ENCODE measurements at places on chromosomes 5 and 9.
A peak's percentile ranks its signal among the peaks of the same experiment; 100 is the strongest.

DNA sequence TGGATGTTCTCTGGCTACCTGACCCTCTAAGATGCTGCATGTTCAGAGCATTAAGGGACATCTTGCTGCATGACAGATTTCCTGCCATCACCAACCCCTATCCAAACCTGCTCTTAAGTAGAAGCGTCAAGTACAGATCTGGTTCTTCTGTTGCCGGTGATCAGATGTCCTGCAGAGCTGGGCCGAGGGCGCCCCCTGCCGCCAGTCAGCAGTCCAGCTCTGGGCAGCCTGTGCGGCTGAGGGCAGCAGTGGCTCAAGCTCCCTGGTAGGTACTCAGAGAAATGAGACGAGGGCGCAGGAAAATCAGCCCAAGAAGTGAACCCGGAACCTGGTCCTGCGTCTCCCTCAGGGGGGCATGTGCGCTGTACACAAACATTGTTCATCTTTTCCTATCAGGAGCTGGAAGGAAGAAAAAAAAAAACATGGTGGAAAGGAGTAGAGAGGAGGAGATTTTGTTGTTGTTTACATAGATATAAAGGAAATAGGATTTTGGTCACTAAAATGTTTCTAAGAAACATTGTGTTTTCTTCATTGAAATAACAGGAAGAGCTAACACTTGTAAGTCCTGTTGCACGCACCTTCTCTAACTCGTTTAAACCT is 95.8 kb downstream of the CFAP90 start:
- no peak for DNase-seq

DNA sequence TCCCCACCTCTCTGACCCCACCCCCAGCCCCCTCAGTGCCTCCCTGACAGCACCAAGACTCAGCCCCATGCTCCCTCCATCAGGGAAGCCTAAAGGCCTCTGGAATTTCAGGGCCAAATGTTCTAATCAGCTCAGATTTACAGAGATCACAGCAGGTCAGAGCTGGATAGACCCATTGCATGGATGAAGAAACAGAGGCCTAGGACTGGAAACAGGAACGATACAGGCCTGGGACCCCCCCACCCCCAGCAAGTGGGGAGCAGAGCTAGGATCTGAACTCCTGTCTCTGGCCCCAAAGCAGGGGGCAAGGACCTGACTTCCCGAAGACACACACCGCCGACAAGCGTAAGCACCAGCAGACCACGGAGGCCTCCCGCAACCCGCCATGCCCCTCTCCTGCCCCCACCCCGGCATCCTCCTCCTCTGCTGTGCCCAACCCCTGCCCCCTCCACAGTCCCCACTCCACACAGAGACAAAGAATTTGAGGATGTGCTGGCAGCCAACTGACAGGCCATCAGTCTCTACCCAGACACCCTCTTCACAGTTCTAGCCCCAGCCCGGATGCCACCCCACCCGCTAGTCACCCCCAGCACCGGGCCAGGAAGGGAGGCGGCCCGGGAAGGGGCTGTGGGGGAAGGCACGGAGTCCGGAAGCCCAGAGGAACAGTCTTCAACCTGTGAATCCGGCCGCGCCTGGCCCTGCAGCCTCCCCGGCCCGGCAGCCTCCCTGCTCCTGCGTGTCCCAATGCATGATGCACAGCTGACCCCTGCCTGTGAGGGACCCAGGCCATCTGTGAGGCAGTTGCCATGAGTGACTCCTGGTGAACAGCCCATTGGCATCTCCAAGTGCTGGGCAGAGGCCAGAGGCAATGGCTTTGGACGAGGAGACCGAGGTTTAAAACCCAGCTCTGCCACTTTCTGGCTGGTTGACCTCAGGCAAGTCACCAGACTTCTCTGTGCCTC is 31.3 kb downstream of the NDUFA8 start:
- DNase-seq = no peak

- no peak for DNase-seq
These were observed 205.6 kb downstream of the ZNF462 start for GRCh38 chr9:107068581-107068980.

DNA sequence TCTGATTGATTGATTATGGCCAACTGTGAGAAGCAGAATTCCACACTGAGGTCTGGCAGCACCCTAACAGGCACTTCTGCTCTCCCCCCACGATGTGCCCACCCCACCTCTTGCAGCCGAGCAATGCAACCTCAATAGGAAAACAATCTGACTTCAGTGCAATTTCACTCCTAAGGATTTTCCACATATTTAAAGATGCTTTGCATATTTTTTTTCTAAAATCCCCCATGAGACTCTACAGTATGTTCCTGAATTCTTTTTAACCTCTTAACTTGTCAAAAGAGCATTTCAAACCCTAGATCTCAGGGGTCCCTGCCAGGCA is 243.1 kb downstream of the AUH start:
- DNase-seq = no peak

- no peak for DNase-seq
These were observed 229.9 kb downstream of the SPOCK1 start for GRCh38 chr5:137269274-137269673.

DNA sequence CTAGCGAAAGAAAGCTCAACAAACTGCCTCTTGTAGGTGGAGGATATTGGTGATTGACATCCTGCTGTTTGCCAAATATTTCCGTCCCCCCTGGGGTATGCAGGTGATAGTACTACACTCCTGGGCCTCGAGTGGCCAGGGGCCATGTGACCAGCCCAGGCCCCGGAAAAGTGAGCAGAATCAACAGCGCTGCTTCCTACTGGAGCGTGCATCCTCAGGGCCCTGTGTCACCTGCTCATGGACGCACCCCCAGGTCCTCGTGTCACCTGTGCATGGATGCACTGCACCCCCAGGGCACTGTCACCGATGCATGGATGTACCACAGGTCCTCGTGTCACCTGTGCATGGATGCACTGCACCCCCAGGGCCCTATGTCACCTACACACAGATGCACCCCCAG is 43.8 kb downstream of the ADAMTS16 start:
- no peak for DNase-seq

GRCh38 chr5:165139721-165140120 is 1634.3 kb downstream of the MAT2B start:
- no peak for DNase-seq

DNA sequence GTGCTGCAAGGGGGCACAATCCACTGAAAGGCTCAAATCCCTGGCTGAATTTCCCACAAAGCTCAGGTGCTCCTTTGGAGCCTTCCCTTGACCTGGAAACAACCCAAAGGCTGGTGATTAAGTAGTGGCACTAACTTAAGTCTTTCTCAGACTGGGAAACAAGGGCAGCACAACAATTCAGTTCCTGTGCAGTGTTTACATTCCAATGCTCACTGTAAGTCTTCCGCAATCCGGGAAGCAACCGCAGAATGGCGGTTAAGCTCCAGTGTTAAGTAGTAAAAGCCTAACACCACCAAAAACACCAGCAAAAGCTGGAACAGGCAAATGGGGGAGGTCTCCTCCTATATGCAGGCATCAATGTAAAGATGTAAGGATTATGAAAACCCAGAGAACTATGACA is 117.2 kb downstream of the TRPM3 start:
- DNase-seq = no peak

DNA sequence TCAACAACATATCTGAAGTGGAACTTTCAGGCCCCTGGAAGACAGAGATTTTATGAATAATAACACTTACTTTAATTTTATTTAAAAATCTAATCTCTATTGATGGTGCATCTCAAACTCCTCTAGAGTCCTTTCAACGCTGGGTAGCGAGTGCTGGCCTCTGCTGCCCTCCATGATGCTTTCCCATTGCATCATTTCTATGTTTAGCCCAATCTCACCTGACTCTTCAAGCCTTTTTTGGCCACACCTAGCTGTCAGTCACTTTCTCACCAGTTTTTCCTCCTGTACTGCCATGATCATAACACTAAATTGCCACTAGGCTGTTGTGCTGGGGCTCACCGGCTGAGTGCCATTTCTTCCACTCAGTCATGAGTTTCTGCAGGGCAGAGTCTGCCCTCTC is 396.1 kb upstream of the DAP start:
- DNase-seq = no peak

- DNase-seq = no peak
These were observed 50.2 kb downstream of the APC start for GRCh38 chr5:112787896-112788295.

DNA sequence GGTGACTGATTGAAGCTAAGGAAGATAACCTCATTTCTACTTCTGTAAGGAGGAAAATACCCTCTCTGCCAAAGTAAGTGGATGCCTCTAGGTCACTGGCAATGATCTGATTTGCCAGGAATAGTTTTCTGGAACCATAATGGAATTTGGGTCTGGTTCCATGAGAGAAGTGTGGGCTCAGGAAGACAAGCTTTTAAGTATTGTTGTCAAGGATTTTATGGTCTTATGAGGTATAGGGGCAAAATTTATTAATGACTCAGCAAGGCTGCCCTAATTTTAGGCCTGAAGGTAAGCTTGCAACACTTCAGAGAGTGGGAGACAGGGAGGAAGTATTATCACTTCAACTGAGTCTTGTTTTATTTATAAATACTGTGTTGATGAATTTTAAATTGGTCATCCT is 322.6 kb upstream of the ACTBL2 start:
- no peak for DNase-seq

- DNase-seq = no peak
These were observed 248.6 kb downstream of the TMEM232 start for GRCh38 chr5:110477911-110478310.

DNA sequence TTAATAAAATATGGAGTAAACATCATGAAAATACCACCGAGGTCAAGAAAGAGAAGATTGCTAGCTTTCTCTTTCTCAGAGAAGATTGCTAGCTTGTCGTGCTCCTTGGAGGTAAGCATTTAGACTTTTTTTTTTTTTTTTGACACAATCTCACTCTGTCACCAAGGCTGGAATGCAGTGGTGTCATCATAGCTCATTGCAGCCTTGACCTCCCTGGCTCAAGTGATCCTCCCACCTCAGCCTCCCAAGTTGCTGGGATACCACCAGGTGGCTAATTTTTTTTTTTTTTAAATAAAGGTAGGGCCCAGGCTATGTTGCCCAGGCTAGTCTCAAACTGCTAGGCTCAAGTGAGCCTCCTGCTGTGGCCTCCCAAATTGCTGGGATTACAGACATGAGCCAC is 26.3 kb upstream of the CPLANE1 start:
- DNase-seq = no peak

DNA sequence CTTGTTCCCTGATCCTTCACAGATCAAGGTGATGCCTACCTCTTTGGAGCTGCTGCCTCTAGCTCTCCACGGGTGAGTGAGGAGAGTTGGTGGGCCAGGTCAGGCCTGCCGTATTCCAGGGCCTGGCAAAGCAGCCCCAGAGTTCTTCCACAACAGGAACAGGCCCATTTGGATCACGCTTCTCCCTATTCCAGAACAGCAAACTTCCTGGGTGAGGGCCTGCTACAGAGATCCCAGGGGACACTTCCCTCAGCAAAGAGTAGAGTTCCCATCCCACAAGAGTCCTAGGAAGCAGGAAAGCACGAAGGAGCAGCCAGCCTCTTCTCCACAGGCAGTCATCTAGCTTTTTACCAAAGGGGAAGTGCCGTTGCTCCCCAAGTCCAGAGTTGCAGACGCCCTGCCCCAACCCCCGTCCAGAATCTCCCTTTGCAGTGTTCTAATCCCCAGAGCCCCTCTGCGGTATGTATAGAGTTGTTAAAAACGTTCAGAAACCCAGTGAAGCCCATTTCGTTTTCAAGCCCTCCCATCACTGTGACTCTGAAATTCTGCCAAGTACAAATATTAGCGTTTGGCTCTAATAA is 9.3 kb upstream of the DNAJB5 start:
- DNase-seq = no peak

DNA sequence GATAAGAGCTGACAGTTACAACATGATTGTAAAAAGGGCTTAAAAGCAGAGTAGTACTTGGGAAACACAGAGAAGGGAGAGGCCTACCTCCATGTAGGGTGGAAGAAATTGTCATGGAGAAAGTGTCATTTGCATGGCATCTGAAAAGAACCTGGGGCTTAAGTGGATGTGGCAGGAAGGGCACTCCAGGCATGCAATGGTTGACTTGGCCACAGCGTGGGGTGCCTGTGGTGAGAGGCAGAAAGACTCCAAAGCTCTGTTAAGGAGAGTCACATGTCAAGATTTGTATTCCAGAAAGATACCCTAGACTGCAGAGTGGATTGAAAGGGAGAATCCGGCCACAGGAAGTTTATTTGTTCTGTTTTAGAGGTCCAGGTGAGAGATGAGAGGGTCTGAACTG is 2.4 kb downstream of the POLR3G start:
- no peak for DNase-seq

DNA sequence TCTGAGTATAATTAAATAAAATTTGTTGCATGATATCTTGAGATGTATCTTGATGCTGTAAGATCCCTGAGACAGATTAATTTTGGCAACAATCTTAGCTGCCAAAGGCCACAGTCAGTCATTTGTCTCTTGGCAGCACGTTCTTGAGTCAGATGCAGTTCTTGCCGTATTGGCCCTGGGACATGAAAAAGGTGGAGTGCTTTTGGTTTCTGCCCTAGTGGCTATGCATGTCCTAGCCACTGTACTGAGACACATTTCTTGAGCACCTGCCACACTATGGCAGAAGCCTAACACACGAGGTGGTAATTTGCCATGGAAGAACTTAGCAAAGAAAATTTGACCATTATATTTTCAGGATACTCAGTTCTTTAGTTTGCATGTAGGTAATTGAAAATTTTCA is 45.0 kb upstream of the PHF2 start:
- DNase-seq = no peak

DNA sequence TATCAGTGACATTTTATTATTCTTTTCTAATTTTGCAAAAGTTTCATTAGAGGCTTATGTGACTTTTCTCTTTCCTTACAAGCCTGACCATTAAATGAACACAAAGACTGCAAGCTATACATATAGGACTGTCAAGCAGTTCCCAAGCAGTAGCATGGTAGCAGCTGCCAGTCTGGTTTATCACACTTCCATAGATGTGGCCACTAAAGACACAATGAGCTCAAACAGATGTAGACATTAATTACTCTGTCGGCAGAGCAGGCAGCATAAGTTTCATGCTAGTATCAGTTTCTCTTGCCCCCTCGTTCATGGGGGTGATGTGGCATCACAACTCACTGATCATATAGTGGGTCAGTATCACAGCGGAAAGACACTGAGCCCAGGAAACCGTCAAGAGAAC is 89.5 kb downstream of the CDH10 start:
- DNase-seq = no peak

- DNase-seq = peak; percentile 4
These were observed 25.9 kb upstream of the IDNK start for GRCh38 chr9:83596899-83597504.

- no peak for DNase-seq
These were observed at the start of gene GHR for GRCh38 chr5:42423285-42424165. Gene GHR, plus strand, starts transcription at chr5:42423439. Its CDS starts 142,436 bp downstream, at chr5:42565875.

DNA sequence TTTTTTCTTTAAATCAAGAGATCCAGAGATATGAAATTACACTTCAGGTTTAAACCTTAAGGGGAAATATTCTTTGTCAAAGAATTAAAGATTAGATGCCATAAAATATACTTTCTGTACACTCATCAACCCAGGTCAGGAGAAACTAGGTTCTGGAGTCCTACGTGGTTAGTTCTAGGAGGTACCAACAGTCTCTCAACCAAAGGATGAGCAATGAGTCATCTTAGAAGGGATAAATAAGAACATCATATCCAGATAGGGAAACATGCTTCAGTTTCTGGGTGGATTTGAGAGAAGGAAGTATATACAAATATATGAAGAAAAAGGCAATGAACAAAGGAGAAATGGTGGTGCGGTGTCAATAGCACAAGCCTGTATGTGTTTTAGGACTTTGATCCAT is 98.2 kb downstream of the CSNK1G3 start:
- DNase-seq = no peak

Measured in stimulated activated CD8-positive, alpha-beta memory T cell treated with anti-CD3 and anti-CD28 coated beads, Interleukin-4, amount 100 ng/mL, for 1 hour (primary cell).